ENCODE measurements at places on chromosomes 7 and 10.

GRCh38 chr10:121027371-121027770 is 176.2 kb downstream of the WDR11 start:
- DNase-seq = no peak

GRCh38 chr7:27111751-27112277 is 9.3 kb upstream of the HOXA2 start:
- DNase-seq = no peak

GRCh38 chr7:136605532-136606329 is 262.7 kb upstream of the CHRM2 start:
- DNase-seq = no peak

GRCh38 chr10:12656518-12657142 is 307.3 kb downstream of the CAMK1D start:
- peak; percentile 72 for DNase-seq

GRCh38 chr7:99839287-99840021 is 11.6 kb downstream of the CYP3A43 start:
- DNase-seq = no peak

GRCh38 chr10:52523696-52524095 is 209.6 kb downstream of the DKK1 start:
- DNase-seq = peak; percentile 50

GRCh38 chr7:43467406-43467805 is 115.5 kb upstream of the STK17A start:
- DNase-seq = no peak

DNA sequence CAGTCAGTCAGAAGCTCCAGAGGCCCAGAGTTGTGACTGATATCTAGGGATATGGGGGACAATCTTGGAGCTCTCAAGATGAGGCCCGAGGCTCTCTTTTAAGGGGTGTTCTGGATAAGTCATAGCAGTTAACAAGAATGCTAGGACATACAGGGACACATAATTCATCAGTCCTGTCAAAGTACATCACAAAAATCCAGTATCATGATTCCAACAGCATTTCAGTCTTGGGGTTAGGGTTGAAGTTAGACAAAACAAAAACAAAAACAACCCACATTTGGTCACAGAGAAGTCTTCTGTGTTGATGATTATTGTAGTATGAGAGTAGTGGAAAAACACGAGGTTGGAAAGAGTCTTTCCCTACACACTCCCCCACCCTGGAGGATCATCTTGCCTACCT is 39.4 kb downstream of the BTRC start:
- DNase-seq = no peak

- DNase-seq = no peak
Observed at GRCh38 chr10:103452506-103453230, 498 bp upstream of the CALHM2 start.

GRCh38 chr10:34731213-34731612 is 83.9 kb downstream of the PARD3 start:
- no peak for DNase-seq

DNA sequence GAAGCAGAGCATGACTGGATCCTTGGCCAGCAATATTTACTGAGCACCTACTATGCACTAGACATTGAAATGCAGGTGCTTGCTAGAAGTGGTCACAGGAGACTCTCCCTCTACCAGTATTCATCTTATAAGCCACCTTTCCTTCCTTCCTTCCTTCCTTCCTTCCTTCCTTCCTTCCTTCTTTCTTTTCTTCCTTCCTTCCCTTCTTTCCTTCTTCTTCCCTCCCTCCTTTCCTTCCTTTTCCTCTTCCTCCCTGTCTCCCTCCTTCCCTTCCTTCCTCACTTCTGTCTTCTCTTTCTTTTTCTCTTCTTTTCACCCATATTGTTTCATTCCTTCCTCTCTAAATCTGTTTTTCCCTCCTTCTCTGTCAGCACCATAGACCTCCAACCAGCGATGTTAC is 47.3 kb upstream of the TCF7L2 start:
- DNase-seq = no peak

- no peak for DNase-seq
Observed at GRCh38 chr7:27260211-27260610, 17.6 kb downstream of the EVX1 start.

GRCh38 chr7:158585721-158586498 is 1.7 kb downstream of the PTPRN2 start:
- no peak for DNase-seq

- DNase-seq = no peak
Observed at GRCh38 chr10:24406809-24407483, 198.0 kb downstream of the KIAA1217 start.

DNA sequence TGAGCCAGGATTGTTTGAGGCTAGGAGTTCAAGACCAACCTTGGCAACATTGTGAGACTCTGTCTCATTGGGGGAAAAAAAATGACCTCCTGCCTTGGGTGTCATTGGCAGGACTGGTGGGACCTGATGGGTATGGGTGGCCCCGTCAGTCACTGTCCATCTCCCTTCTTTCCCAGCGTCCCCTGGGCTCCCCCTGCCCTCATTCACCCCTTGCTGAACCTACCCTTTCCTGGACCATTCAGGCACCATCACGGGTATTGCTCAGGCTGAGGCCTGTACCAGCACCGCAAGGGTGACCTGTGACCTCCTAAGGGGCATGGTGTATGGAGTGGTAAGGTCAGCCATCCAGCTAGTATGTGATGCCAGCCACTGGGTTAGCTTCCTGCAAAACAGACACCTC is 19.4 kb downstream of the ASL start:
- no peak for DNase-seq
